ENCODE measurements at places on chromosomes 2 and 18. TPM values are rescaled to one million over a fixed set of nuclear protein-coding genes. Genes with fewer than 3 reads are reported as not detected.

Gene VAMP5
- 25.0 TPM for total RNA-seq

Gene NOP58
- 86.2 TPM for total RNA-seq

Gene CYP27A1
- total RNA-seq = 3.7 TPM

Gene POTEE
- not detected for total RNA-seq

Gene CHST9
- not detected for total RNA-seq

Gene CCBE1
- 32.3 TPM for total RNA-seq

Gene RGPD5
- total RNA-seq = 14.0 TPM

Gene FBXO41
- total RNA-seq = 1.8 TPM

Data from subcutaneous preadipocyte (primary cell).